ENCODE measurements at places on chromosomes 11 and 22.

DNA sequence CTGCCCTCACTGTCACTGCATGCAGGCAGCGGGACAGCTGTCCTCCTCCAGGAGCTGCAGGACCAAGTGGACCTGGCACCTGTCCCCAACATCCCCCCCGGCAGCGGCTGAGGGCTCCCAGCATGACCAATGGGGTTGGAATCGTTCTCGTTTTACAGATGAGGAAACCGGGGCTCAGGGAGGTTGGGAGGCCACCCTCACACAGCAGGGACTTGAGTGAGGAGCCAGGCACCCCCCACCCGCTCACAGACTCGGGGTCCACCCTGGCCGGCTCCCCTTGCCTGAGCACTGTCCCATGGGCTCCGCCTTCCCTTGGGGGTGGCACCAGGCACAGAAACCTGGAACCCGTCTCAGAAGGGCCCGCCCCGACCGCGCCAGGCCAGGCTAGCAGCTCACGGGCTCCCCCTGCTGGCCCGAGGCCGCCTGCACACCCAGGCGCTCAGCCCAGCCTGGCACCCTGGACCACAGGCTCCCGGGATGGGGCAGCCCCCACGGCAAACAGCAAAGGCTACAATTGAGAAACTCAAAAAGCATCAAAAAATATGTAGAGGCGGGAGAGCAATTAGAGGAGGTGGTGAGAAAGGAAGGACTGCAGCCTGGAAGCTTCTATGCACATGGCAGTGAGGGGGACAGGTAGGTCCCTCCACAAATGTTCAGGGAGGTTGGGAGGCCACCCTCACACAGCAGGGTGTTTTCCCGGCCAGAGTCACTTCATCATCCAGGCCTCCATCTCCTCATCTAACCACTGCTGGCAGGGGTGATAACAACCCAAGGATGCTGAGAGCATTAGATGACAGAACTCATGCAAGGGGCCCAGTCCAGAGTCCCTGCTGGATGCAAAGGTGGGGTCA is 12.8 kb downstream of the MACROD1 start:
- DNase-seq: peak; percentile 77

DNA sequence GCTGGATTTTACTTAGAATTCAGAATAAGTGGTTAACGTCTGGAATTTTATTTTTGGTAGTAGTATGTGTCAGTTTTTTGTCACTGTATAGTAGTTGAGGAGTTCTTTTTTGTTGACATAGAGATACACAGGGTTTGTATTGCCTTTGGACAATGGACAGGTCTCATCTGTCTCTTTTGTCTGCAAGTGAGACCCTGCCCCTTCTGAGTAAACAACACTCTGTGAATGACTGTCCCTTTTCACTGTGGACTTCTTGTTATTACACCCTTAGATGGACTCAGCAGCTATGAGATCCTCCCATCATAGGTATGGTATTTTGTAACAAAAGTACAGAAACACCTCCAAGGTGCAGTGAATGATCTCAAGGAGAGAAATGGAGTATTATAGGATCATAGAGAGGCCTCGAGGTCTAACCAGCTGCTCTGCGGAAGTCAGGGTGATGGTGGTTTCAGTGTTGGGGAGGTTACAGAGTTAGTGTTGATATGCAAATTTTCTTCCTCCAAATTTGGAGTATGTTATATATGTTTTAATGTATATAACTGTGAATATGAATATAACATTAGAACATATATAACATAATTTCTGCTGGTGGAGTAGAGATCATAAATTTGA is 7.8 kb downstream of the PPP6R3 start:
- DNase-seq: peak; percentile 48

DNA sequence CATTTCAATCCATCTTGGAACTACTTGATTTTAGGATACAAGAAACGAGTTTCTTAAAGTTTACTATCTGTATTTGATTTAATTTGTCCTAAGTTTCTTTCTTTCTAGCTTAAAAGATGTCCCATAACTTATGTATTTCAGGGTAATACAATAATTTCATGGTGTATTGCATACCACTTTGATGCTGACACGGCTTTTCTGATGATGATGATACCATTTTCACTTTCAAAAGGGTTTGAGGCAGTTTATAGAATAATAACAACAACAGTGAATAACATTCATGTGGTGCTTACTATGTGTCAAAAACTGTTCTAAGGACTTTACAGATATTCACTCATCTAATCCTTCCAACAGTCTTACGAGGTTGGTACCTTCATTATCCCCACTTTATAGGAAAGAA is 33.2 kb upstream of the POU2AF1 start:
- DNase-seq: no peak

DNA sequence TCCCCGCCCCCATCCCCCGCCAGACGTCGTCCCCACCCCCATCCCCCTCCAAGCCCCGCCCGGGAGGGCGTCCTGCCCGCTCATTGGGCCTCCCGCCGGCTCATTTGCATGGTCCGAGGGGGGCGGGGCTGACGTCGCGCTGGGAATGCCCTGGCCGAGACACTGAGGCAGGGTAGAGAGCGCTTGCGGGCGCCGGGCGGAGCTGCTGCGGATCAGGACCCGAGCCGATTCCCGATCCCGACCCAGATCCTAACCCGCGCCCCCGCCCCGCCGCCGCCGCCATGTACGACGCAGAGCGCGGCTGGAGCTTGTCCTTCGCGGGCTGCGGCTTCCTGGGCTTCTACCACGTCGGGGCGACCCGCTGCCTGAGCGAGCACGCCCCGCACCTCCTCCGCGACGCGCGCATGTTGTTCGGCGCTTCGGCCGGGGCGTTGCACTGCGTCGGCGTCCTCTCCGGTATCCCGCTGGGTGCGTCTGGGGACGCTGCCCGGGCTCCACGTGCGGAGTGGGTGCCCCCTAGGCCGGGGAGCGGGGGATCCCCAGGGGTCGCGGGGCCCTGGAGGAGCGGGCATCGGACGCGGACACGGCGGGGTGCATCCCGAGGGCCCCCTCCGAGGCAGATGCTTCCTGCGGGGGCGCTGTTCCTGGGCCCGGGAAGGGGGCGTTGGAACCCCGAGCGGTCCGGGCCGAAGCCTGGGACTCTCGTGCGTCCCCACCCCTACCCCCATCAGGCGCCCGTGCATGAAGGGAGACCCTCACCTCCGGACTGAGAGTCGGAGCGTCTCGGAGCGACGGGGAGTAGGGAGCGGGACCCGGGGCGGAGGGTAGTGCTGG is at the start of gene PNPLA3:
Gene PNPLA3 (plus strand): TSS at position 175 of the 834 bp plus-strand sequence. CDS start 107 bp downstream, at position 282.
- peak; percentile 86 for DNase-seq

GRCh38 chr22:47167056-47167455 is 404.6 kb downstream of the TBC1D22A start:
- DNase-seq: no peak

DNA sequence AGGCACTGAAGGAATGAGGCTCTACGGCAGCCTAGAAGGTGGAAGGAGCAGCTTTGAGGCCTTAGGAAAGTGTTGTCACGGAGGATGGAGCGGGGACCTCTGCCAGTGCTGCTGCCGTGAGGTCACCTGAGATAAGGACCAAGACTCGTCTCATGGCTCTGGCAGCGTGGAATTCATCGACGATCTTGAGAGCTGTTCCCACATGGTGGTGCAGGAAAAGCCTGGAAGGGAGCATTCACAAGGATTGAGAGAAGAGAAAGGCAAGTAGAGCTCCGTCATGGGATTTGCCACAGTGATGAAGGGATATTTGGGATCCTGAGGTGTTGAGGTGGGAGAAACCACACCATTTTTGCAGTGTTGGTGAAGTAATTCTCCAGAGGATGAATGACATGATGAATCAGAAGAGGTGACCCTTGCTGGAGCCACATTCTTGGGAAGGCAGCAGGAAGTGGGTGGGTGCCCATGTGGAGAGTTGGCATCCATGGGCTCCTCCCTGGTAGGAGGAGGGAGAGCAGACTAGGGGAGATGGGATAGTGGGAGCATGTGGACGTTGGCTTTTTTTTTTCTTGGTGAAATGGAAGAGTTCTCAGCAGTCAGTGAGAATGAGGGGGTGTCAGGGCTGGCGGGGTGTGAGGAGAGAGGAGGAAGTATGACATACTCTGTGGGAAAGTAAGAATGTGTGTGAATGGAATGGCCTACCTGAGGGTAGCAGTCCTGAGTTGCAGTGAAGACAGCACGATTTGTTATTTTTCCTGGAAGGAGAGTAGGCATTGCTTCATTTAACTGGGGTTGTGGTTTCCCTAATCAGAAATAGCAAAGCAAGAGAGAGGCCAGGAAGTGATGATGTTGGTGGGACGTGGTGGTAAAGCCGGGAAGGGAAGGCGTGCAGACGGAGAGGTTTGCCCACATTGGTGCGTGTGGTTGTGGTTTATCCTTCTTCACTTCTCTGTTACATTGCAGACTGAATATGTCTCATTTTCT is 11.1 kb downstream of the PPP6R3 start:
- DNase-seq: peak; percentile 78

- DNase-seq: no peak
Observed at GRCh38 chr11:66272596-66272995, 4.2 kb downstream of the RAB1B start.

DNA sequence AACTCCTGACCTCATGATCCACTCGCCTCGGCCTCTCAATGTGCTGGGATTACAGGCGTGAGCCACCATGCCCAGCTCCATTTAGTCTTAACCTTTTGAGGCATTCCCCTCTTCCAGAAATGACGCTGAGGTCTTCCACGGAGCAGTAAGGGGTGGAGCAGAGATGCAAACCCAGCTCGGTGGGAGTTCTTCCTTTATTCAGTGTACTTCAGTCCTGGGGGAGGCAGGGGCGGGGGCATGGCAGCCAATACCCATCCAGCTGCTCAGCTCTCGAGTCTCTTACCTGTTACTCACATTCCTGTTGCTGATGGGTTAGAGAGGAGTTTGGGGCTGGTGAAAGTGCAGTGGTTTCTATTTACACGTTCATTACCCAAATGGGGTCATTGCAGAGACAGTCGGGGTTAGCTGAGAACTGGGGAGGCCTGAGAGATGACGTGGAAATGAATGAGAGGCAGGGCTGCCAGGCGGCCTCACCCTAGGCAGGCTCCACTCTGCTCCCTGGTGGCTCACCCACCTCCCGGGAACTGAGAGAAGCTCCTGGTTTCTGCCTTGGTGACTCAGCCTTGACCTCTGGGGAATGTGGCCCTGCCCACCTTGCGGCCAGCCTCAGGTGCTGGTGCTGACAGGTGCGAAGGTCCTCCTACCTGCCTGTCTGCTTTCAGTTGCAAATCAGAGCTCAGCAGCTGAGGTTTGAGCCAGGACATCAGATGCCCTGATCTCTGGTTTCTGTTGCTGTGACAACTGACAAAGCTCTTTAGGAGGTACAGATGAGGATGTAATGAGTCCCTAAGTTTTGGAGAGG is 13.4 kb upstream of the ST14 start:
- DNase-seq: no peak

DNA sequence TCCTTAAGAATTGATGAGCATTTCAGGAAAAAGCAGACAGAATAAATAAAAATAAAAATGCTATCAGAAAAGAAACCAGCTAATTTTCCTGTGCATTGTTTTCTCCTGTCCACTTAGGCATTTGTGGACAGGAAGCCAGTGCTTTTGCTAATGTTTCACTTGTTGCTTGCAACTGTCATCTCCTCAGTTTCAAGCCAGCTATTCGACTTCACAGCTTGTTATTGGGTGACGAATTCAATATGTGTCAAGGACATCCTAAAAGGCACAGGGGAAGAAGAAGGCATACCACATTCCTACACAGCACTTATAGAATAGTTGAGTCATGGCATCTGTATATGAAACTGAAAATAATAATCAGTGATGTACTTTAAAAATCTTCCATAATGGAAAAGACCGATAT is 530.6 kb upstream of the KIRREL3 start:
- DNase-seq: no peak

Data from activated CD8-positive, alpha-beta T cell treated with anti-CD3 and anti-CD28 coated beads for 36 hours (primary cell).